ENCODE measurements at places on chromosomes 3 and 15. TPM values are rescaled to one million over a fixed set of nuclear protein-coding genes. Genes with fewer than 3 reads are reported as not detected.

ALDH1L1 gene
- polyA plus RNA-seq = 0.27 TPM

SLC22A13 gene
- polyA plus RNA-seq = not detected

IL16 gene
- polyA plus RNA-seq = 8.2 TPM

MUC4 gene
- under 0.01 TPM for polyA plus RNA-seq

- DNase-seq = no peak
- no peaks in the 10 kb centered on the region for H3K36me3 ChIP-seq
- peaks cover 3% of the 10 kb centered on the region for H3K27me3 ChIP-seq
- no peak overlapping the region for H3K27ac ChIP-seq
These were observed 38.7 kb upstream of the UMPS start for GRCh38 chr3:124691599-124691998.

- no peaks in the 10 kb centered on the region for H3K27me3 ChIP-seq
- no peak for DNase-seq
- H3K4me1 ChIP-seq = no peaks in the 10 kb centered on the region
- H3K36me3 ChIP-seq = no peaks in the 10 kb centered on the region
- no peak overlapping the region for H3K27ac ChIP-seq
These were observed 88.0 kb upstream of the IGF1R start for GRCh38 chr15:98560338-98560737.

GRCh38 chr15:43208052-43209002 lies 12.5 kb downstream of the EPB42 start:
- H3K27me3 ChIP-seq = no peaks in the 10 kb centered on the region
- no peaks in the 10 kb centered on the region for H3K36me3 ChIP-seq
- no peak overlapping the region for H3K27ac ChIP-seq
- H3K4me1 ChIP-seq = no peaks in the 10 kb centered on the region
- DNase-seq = no peak

DNA sequence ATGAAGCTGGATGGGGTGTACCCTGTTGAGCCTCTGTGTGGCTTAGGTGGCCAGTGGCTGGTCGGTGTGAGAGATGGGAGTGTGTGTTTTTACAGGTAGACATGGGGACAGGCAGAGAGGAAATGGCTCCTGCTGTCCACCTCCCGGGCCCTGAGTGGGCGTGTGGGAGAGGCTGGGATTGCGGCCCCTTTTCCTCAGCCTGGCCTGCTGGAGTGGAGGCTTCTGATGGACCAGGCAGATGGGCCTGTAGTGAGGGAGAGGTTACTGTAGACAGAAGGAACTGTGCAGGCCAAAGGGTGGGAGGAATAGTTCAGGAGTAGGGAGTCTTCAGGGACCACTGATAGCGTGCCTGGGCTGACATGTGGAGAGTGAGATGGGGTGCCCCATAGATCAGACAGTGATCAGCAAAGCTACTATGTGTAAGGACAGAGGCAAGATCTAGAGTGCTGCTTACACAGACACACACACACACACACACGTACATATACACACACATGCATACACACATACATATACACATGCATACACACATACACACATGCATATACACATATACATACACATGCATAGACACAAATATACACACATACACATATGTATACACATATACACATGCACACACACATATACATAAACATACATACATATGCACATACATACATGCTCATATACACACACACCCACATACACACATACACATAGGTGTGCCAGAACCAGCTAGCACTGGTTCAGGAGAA lies 26.4 kb downstream of the ACAA1 start:
- H3K4me1 ChIP-seq = no peaks in the 10 kb centered on the region
- no peaks in the 10 kb centered on the region for H3K36me3 ChIP-seq
- no peak for DNase-seq
- H3K4me3 ChIP-seq = no peak overlapping the region
- H3K27me3 ChIP-seq = no peaks in the 10 kb centered on the region
- H3K27ac ChIP-seq = no peak overlapping the region

DNA sequence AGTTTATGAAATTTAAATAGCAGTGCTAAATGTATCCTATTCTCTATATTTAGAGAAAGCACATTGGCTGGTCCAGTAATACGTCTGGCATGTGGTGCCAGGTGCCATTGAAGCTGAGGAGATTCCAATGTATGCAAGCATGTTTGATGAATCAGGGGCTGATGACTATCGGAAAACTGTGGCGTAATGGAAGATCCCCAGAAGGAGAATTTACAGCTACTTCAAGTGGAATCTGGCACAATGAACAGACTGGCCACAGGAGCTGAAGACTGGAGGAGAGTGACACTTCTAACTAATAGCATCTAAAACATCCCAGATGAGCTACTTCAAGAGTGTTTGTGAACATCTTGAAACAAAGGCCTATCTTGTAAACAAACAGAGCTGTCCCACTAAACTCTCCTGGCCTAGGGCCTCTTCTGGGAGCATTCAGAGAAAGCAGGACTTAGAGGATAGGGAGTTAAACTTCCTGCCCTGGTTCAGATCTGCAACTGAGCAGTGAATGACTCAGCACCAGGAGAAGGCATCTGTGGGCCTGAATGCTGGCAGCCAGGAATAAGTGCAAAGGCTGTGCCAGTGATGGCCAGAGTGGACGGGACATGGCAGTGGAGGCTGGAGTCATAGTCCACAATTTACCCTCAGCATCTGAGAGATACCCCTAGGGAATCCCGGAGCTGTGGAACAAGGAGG lies 15.2 kb upstream of the ACTC1 start:
- H3K4me3 ChIP-seq = no peak overlapping the region
- no peaks in the 10 kb centered on the region for H3K4me1 ChIP-seq
- DNase-seq = no peak
- no peaks in the 10 kb centered on the region for H3K27me3 ChIP-seq

DNA sequence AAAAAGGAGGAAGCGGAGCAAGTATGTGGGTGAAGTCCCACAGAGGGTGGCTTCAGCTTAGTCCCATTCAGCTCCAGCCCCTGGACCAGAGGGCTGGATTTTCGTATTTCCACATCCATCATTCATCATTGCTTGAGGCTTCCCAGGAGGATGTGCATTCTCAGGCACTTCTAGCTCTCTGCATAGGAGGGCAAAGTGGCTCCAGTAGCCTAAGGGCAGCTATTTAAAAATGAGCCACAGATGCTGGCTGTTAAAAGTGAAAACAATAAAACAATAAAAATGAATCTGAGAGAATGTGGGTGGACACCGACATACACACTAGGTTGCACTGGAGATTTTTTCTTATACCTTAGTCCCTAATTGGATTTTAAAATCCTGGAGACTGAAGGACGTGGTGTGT lies 629.2 kb upstream of the ZNF385D start:
- H3K4me1 ChIP-seq = no peaks in the 10 kb centered on the region
- no peaks in the 10 kb centered on the region for H3K36me3 ChIP-seq
- H3K27ac ChIP-seq = no peak overlapping the region

DNA sequence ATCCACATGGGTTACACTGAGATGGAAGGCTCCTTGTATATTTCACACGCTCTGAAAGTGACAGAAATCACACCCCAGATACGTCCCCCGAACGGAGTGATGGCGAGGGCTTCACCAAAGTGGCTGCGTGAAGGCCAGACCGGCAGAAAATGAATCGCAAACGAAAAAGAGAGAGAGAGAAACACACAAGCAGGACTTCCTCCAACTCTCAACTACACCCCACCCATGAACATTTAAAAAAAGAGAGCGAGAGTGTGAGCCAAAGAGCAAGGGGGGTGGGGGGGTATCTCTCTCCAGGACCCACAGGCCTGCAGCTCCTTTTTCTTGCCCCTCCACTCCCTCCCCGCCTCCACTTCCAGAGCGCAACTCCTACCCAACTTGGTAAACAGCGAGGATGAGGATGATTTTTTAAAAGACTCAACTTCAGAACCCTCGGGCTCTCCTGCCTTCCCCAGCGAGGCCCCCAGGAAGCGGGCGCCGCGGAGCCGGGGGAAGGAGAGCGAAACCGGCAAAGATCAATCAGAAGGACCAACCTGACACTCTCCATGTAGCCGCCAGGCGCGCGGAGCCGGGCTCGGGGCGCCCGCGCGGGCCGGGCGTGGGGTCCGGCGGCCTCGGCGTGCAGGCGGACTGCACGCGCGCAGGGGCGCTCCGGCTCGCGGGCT lies 519.1 kb downstream of the FOXP1 start:
- H3K27me3 ChIP-seq = no peaks in the 10 kb centered on the region
- DNase-seq = peak; percentile 90
- peak overlapping the region; percentile 57 for H3K4me3 ChIP-seq

GRCh38 chr3:39879581-39879980 lies 70.2 kb downstream of the MYRIP start:
- H3K4me3 ChIP-seq = no peak overlapping the region
- H3K4me1 ChIP-seq = no peaks in the 10 kb centered on the region
- H3K27me3 ChIP-seq = no peaks in the 10 kb centered on the region
- no peak for DNase-seq

All from small intestine (tissue), 16 donors.